ENCODE measurements at places on chromosomes 12 and 14.

GRCh38 chr14:97329701-97330100, 532.5 kb downstream of the VRK1 start:
- DNase-seq = no peak

DNA sequence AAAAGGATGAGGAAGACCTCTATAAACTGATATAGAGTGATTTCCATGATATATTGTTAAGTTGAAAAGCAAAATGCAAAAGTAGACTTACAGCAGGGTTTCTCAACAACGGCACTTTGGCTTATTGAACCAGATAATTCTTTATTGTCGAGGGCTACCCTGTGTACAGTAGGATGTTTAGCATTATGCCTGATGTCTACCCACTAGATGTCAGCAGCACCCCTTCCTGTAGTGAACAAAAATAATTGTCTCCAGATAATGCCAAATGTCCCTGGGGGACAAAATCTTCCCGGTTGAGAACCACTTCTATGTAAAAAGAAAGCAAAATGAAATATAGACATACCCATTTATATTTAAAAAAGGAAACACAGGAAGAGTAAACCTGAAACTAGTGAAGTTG, 32.4 kb downstream of the ABCD2 start:
- peak; percentile 35 for DNase-seq

GRCh38 chr12:80032946-80033345, 66.4 kb upstream of the OTOGL start:
- DNase-seq = no peak

DNA sequence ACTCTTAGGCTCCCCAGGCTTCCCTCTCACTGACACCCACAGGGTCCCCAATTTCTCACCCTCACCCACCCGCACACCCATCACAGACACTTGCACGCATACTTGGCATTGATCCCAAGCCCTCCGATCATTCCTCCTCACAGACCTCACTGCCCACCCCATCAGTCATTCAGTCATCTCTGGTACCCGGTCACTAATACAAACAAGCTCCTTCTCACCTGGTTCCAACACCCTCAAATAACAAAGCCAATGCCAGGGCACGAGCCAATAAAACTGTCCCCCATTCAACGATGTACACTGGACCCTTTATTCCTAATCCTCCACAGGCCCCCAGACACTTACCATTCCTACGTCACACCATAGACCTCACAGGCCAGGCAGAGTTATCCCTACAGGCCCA, 2.3 kb downstream of the ZNF605 start:
- no peak for DNase-seq
